ENCODE measurements at places on chromosomes 2 and 18.

DNA sequence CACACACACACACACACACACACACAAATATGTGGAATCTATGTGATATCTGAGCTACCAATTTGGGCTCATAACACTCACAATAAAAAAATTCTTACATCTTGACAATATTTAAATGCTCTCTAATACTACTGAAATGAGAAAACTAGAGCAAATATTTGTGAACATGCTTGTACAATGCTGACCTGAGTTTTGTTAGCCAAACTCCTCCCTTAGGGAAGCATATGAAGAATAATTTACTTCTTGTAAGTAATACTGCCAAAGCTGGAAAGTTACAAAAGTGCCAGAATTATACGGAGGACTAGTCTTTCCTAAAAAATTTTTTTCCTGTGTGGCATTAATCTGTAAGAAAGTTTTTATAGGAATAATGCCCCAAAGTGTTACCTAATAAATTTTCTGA, 18.5 kb downstream of the MBD2 start:
- no peak for DNase-seq

DNA sequence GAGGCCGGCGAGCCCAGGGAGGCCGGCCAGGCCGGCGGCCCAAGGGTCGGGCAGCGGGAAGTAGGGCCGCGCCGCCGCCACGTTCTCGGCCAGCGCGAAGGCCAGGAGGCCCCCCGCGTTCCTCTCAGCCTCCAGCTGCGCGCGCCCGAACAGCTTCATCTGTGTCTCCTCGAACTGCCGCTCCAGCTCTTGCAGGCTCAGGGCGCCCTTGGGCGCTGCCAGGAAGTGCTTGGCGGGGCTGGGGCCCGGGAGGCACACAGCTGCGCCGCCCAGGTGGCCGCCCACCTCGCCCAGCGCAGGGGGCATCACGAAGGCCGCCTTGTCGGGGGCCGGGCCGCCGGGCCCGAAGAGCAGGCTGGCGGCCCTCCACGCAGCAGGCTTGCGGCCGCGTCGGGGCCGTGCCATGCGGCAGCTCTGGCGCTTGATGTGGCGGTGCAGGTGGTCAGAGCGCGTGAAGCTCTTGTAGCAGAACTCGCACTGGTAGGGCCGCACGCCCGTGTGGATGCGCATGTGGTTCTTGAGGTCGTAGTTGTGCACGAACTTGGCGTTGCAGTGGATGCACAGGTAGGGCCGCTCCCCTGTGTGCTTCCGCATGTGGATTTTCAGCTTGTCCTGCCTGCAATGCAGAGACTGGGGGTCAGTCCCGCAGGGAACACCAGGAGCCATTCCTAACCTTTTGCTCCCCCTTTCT, 99.0 kb upstream of the SMAD2 start:
- no peak for DNase-seq

DNA sequence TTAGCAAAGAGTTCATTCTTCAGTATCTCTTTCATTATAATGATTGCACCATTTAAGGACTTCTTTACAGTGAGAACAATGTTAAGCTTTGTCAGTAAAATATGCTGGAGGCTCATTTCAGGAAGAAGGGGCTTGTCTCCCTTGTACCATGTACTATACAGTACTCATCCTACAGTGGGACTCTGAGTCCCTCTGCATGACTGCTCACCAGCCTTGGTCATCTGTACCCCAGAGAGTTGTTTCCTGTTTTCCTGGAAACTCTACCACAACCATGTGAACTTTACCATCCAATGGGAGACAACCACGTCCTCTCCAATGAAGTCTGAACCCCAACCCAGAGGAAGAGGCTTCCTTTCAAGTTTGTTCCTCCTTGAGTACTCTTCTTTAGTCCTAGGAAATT, 1171.1 kb upstream of the CRIM1 start:
- no peak for DNase-seq

DNA sequence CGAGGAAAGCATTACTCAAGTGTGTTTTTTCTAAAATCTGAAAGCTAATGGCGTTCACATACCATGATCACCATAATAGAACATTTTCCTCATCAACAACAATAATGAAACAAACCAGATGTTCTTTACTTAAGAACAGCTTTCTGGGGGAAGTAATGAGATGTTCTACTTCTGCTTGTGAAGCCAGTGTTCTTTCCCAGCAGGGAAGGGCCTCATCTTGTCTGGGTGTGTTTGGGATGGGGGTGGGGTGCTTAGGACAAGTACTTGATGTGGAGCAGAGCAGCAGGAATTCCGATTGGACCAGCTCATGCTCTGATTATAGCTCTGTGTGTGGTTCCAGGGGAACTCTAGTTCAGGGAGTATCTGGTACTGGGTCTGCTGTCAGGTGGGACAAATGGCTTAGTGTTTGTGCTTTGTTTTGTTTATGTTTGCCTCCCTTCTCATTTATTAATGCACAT, 163.0 kb upstream of the NOSTRIN start:
- DNase-seq: no peak

- peak; percentile 51 for DNase-seq
Measured at GRCh38 chr2:174595116-174595809, 2.3 kb downstream of the WIPF1 start.

- DNase-seq: peak; percentile 23
Measured at GRCh38 chr2:24972315-24972961, 683 bp upstream of the DNAJC27 start.

- peak; percentile 48 for DNase-seq
Measured at GRCh38 chr2:226423498-226423960, 376.1 kb downstream of the IRS1 start.

- no peak for DNase-seq
Measured at GRCh38 chr2:219426534-219427136, 8.0 kb upstream of the SPEG start.

DNA sequence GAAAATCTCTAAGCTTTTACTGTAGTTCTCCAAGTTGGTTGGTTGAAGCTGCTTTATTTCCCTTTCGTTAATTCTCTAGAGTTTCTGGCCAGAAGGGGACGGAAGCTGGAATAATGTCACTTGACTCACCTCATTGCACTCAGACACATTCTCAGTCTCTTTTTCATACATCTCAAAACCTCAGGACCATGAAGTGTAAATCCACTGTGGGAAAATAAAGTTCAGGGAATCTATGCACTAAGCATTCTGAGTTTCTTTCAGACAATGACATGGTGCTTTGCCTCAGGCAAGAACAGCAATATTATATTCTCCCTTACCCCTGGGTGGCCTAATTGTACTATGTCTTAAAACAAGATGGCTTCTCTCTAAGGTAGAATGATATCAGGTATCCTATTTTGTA, 167.8 kb downstream of the PRPF40A start:
- no peak for DNase-seq

- DNase-seq: peak; percentile 48
Measured at GRCh38 chr2:196268538-196269338, 97.4 kb upstream of the STK17B start.

DNA sequence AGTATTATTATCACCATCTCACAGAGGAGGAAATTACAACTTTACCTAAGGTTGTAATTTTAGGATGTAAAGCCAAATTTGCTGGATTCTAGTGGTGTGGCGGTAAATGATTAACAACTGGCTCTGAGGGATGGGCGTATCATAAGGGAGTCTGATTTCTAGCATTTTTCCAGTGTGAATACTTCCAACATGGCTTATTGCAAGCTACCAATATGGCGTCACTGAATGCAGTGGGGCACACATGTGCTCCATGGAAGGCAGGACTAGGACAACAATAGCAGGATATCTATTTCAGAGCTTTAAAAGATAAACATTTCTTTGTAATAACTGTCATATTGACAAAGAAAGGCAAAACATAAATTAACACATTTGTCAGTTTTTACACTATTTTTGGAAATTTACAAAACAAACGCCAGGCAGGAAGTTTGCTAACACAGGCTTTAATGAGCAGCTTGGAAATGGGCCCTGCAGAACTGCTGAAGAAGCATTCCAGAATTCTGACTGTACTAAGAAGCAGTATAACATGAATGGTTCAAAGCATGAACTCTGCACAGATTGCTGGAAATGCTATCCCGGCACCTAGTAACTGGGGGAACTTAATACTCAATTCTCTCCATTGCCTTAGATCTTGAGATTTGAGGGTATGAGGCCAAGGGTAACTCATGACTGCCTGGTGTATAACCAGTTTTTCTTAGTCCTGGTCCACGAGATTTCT, 439.3 kb upstream of the MAP2 start:
- DNase-seq: no peak

GRCh38 chr2:3244486-3244885, 133.1 kb downstream of the EIPR1 start:
- DNase-seq: no peak

GRCh38 chr2:160290598-160290997, 90.5 kb upstream of the ITGB6 start:
- no peak for DNase-seq

- DNase-seq: no peak
Measured at GRCh38 chr2:81412681-81413080, 1108.1 kb upstream of the LRRTM1 start.

- no peak for DNase-seq
Measured at GRCh38 chr2:30588994-30589393, 141.9 kb downstream of the LCLAT1 start.

DNA sequence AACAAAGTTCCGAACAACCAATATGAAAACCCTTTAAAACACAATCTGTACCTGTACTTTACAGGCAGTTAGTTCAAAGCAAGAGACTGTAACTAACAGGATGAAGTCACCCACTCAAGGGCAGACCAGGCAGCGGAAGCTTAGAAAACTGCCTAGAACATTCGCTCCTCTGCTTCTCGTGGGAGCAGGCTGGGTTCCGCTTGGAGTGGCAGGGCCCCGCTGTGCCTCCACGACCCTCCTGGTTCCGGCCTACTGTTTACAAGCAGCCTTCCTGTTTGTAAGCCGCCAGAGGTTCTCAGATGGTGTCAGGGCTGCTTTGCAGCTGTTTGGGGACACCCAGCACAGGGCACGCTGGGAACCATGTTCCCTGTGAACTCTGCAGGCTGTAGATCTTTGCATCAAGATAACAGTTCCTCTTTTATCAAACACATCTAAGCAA, 31.3 kb downstream of the CIB4 start:
- DNase-seq: no peak

DNA sequence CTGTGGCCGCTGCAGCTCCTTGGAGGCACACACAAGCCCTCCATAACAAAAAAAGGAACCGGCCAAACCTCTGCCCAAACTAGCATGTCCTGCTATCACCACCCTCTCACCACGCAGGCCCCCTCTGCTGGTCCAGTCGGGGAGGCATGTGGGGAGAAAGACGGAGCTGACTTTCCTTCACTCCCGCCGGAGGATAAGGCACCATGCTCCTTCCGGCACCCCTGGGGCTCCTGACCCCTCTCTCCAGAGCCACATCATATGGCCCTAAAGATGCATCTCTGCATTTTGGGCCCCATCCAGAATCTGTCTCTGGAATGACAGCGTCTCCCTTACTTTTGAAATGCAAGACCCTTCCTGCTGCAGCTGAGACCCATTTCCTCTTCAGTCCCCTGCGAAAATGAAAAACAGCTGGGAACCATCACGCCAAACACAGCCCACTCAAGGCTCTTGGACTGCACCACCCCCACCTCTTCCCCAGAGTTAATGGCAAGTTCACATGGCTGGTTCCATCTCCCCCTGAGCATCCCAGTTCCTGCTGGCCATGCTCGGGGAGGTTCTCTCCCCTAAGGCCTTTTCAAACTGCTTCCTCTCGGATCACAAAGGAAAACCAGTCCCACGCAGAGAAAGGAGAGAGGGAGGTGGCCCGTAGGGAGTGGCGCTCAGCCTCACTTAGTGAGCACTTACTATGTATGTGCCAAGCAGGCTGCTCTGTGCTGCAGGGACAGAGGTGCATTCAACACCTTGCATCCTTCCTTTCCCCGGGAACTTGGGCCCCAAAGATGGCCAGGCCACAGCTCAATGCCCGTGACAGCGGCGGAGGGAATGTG, 35.2 kb upstream of the MLPH start:
- DNase-seq: no peak

GRCh38 chr2:188787021-188787657, 187.0 kb upstream of the COL3A1 start:
- DNase-seq: no peak

DNA sequence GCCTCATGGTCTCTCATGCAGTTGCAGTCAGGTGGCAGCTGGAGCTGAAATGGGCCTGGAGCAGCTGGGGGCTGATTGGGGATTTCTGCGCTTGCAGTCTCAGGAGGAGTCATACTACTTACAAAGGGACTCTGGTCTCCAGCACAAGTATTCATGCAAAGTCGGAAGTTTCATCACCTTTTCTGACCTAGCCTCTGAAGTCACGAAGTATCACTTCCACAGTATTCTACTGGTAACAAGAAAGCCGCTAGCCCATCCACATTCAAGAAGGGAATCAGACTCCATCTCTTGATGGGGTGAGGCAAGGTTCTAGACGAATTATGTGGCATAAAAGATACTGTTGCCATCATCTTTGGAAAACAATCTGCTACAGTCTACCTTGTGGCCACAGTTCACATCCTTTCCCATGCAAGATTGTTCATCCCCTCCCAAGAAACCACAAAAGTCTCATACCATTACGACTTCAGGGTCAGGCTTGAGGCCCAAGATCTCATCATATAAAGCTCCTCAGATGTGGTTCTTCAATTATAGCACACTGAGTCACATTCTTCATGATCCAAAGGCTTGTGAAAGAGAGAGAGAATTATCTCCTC, 95.3 kb downstream of the SMC6 start:
- DNase-seq: no peak

All from CD4-positive, alpha-beta T cell treated with Interleukin-4 for 4 hours (primary cell).